ENCODE measurements at places on chromosomes 16 and 17.
A peak's percentile ranks its signal among the peaks of the same experiment; 100 is the strongest.

DNA sequence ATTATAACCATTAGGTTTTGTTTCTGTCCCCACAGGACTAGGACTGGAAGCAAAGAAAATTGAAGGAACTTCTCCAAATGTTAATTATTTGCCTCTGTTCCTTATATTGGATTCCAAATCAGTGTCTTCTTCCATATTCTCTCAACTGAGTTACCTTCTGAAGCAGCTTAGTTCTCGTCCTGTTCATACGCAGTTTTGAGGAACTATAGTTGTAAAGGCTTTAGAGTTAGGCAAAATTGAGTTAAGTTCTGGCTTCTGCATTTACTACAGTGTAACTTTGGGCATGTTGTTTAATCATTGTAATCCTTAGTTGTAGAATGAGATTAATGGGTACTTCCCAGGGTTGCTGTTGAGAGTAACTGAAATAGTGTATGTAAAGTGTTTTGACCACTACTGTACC, 11.2 kb downstream of the CBFB start:
- DNase-seq, result no peak

DNA sequence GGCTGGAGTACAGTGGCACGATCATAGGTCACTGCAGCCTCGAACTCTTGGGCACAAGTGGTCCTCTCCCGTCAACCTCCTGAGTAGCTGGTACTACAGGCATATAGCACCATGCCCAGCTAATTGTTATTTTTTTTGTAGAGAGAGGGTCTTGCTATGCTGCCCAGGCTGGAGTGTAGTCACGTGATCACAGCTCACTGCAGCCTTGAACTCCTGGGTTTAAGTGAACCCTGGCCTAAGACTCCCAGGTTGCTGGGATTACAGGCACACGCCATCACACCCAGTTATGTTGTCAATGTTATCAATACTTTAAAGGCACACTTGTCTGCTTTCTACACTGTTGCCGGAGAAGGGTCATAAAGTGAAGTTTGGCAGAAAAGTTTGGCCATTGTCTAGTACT, 22.0 kb upstream of the LASP1NB start:
- DNase-seq, result no peak

GRCh38 chr17:63542942-63543821, 7.1 kb upstream of the DCAF7 start:
- DNase-seq, result no peak

DNA sequence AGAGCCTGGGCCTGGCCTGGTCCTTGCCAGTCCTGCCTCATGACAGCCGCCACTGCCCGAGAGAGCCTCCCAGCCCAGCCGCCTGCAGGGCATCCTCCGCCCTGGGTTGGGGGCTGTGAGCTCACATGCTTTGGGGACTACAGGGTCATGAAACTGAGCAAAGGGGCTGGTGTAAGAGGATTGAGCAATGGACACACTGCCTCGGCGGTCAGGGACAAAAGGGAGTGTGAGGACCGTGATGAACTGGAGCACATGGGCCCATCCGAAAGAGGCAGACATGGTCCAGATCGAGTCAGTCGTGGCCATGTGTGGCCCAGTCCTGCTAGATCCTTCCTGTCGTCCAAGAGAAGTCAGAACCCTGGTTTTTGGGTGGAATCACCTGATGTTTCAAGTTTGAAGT, 52.3 kb downstream of the GSG1L start:
- DNase-seq, result no peak

- no peak for DNase-seq
These were observed 25.0 kb downstream of the ALOX15 start for GRCh38 chr17:4616476-4616875.

DNA sequence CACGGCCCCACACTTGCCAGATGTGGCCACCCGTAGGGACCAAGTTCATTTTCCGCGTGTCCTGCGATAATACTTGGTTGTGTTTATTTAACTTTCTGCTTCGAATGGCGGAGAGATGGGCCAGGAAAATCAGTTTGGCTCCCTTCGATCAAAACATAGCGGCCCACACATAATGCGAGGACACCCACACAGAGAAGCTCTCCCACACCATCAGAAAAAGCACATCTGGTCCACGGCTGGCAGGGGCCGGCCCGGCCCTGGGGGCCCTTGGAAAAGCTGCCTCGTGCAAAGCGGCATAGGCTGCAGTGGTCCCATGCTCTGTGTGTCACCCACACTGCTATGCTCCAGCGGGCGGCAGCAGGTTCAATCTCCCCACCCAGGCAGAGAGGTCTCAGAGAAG, 46.9 kb downstream of the ZNF423 start:
- no peak for DNase-seq

GRCh38 chr16:69444873-69445517, 20.6 kb downstream of the CYB5B start:
- no peak for DNase-seq

GRCh38 chr16:85521552-85522307, 91.4 kb upstream of the GSE1 start:
- DNase-seq, result peak; percentile 78

GRCh38 chr17:57249520-57249919, 6.8 kb upstream of the MSI2 start:
- no peak for DNase-seq

GRCh38 chr17:8701221-8701620, 43.4 kb downstream of the CCDC42 start:
- DNase-seq, result no peak

DNA sequence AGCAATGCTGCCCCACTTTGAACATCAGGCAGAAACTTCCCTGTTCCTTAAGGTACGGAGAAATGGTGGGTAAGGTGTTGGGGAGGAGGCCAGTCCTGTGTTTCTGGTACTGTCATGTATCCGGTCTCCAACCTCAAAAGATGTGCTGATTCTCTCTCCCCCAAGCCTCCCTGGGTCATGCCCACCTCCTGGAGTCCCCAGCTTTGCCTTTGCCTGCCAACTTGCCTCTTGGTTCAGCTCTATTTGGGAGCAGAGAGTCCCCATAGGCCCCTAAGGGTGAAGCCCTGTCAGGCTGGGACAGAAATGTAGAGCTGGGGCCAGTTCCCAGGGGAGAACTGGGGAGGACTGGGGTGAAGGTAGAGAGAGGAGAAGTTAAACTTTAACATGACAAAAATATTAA, 1.6 kb upstream of the TBX21 start:
- no peak for DNase-seq

DNA sequence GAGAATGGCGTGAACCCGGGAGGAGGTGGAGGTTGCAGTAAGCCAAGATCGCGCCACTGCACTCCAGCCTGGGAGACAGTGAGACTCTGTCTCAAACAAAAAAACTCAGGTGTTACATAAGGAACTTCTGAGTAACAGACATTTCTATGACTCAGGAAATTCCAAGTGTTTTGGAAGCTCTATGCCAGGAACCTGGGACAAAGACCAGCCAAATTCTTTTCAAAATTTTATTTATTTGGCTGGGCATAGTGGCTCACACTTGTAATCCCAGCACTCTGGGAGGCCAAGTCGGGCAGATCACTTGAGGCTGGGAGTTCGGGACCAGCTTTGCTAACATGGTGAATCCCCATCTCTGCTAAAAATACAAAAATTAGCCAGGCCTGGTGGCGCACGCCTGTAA, 5.2 kb upstream of the SH2B1 start:
- no peak for DNase-seq

DNA sequence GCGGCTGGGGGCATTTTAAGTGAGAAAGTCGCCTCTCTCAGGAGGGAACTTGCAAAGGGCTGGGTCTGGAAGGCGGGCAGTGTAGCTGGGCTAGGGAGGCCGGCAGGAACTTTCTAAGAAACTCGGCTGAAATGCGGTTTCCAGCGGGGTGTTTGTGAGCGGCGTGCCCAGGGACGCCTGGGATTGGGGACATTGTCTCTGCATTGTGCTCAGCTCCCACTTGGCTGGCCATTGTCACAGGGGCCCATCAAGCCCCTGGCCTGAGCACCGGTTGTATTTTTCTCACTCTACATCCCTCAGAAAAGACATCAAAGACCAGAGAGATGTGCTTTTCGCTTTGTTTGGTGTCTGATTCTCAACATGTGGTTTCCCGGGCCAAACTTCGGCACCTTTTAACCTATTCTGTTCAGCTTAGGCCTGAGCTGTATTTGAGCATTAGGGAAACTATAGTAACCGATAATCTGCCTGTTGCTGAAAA, 291.1 kb upstream of the IRX3 start:
- DNase-seq, result no peak

- DNase-seq, result no peak
These were observed 16.6 kb downstream of the CHAD start for GRCh38 chr17:50451943-50452629.

- no peak for DNase-seq
These were observed 14.5 kb downstream of the TRAF7 start for GRCh38 chr16:2170080-2170479.

DNA sequence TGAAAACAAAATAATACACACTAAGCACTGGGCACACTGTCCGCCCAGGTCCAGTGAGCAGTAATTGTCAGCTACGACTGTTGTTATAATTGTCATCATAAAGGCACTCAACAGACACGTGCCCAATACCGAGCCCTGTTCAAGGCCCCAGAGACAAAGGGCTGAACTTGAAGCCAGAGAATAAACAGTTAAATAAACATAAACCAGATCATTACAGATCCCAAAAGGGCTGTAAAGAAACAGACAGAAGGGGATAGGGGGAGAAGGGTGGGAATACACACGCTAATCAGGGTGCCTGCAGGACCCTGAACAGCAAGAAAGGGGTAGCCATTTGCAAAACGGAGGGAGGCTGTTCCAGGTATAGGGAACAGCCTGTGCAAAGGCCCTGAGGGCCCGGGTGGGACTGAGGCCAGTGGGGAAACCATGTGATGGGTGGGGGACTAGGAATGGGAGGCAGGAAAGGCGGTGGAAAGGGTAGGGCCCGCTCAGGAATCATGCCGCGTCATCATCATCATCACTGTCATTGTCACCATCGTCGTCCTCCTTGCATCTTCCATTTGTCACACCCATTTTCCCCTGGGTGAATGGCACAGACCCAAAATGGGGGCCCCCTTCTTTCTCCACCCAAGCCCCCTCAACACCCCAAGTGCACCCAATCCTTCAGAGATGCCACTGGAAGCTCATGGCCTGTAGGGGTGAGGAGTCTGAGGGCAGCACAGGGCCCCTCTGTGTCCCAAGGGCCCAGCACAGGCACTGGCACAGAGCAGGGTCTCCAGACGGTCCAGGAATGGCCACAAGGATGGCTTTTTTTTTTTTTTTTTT, 6.3 kb downstream of the CARHSP1 start:
- DNase-seq, result no peak

DNA sequence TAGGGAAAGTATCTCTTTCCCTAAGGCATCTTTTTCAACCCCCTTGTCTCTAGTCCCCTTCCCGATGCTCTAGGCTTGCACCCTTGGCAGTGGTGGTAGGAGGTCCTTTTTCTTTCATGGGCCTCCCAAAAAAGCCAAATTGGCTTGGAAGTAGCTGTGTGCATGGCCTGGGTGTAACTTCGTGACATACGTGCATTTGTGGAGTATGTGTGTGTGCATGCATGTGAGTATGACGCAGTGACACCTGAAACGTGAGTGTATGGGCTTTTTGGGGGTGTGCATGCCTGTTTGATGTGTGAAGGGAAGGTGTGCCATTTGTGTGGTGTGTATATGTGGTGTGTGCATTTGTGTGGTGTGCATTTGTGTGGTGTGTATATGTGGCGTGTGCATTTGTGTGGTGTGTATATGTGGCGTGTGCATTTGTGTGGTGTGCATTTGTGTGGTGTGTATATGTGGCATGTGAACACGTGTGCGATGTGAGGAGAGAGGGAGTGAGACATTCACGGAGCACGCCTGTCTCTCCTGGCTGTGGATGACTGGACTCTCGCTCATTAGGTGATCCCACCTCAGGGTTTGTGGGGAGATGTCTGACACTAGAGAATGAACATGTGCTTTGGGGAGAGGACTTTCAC, 15.7 kb downstream of the IGFBP4 start:
- no peak for DNase-seq

- DNase-seq, result no peak
These were observed 25.8 kb upstream of the TNFSF12 start for GRCh38 chr17:7523033-7523432.

GRCh38 chr16:24626256-24626655, 86.9 kb downstream of the RBBP6 start:
- no peak for DNase-seq

GRCh38 chr16:337437-337836, 15.1 kb downstream of the AXIN1 start:
- DNase-seq, result peak; percentile 46

- DNase-seq, result no peak
These were observed 112.7 kb downstream of the NPIPB5 start for GRCh38 chr16:22623351-22623781.

DNA sequence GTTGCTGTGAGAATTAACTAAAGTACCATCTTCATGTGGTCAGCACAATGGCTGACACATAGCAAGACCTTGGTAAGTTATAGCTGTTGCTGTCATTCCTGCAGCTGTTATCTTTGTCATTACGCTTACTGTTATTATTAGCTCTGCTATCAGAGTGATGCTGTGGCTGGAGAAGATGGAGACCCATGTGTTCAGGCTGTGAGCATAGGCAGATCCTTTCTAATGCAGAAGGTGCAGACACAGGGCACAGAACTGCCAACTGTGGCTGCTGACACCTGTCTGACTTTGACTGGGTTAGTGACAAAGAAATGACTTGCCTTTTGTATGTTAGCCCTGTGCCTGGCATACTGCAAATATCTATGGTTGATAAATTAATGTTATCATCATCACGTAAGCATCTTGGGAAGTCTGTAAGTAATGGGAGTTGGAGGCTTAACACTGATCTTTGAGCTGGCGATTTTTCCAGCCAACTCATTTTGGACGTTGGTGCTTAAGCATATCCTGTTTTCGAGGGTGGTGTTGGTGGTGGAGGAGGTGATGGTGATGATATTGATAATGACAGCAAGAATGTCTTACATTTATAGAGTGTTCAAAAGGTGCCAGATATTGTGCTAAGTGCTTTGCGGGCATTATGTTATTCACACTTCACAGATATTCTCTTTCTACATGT, 695.3 kb downstream of the WWOX start:
- no peak for DNase-seq

- DNase-seq, result no peak
These were observed 22.7 kb upstream of the CYTH1 start for GRCh38 chr17:78804777-78805176.

DNA sequence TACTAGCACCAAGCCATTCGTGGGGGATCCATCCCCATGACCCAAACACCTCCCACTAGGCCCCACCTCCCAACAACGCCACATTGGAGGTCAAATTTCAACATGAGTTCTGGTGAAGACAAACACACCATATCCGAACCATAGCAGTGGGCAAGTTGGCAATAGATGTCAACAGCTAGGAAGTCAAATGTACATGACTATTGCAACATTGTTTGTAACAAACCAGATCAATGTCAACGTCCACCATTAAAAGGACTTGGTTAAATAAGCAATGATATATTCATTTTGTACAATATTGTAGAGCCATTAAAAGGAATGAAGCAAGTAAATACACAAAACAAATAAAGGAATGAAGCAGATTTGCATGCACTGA, 26.5 kb upstream of the CIITA start:
- no peak for DNase-seq

Data from NCI-H1092 (cell line).